ENCODE measurements at places on chromosomes 12 and 14.

DNA sequence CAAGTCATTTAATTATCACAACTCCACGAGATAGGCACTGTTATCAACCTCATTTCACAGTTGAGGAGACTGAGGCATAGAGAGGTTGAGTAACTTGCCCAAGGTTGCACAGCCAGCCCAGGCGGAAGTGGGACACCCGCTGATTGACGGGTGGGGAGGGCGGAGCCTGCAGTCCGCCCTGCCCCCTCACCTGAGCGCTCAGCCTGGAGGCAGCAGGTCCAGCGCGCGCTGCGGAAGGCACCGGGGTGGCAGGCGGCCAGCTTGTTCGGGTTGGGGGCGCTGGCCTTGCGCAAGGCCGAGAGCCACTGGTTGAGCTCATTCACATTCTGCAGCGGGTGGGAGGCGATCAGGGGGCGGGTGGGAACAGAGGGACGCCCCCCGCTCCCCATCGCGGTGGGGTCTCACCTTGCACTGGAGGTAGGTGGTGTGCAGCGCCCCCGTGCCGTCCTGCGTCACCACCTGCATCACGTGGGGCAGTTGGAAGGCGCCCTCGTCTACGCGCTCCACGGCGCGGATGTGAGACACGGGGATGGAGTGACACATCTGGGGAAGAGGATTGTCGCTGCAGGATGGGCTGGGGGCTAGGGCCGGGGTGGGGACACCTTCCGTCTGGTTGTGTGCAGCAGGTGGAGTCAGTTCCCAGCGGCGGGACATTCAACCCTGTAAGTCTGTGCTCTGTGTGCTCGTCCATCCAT, 31.7 kb downstream of the RASAL1 start:
- DNase-seq: peak; percentile 60

GRCh38 chr14:81178063-81178462, 42.7 kb downstream of the GTF2A1 start:
- DNase-seq: no peak

DNA sequence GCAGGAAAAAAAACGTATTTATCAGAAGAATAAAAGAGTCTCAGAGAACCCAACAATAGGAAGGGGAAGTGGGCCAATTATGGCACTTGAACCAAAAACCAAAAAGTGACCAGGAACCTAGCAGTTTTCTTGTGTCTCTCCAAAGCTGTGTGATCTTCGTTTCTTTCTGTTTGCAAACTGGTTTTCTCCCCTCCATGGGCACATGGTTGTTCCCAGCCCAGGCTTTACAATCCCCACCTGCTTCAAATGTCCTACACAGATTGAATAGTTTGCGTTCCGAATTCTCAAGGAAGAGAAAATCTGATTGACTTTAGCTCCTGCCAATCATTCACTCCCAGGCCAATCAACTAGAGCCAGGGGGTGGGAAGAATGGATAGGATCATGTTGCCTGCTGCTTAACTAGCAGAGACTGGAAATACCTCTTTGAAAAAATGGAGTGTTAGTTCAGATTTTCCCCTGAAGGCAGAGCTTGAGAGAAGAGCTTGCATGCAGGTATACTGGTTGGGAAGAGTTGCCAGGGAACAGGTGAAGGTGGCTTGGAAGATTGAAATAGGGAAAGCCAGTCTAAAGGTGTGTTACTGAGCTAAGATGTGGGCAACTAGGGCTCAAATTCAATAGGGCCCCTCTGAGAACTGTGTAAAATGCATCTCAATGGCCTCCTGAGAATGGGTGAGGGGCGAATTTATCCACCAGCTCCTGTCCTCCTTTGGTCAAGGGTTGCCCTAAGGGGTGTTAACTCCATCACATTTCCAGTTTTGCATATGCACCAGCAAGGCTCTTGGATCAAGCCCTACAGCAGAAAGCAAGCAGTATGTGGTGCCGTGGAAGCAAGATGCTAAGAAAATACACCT, 106.4 kb upstream of the SRRM4 start:
- DNase-seq: no peak

GRCh38 chr12:109670731-109671130, 42.9 kb upstream of the FAM222A start:
- no peak for DNase-seq

- DNase-seq: no peak
Observed at GRCh38 chr12:10174986-10175614, 3.2 kb upstream of the OLR1 start.

- no peak for DNase-seq
Observed at GRCh38 chr12:115158816-115159215, 474.8 kb upstream of the TBX3 start.

DNA sequence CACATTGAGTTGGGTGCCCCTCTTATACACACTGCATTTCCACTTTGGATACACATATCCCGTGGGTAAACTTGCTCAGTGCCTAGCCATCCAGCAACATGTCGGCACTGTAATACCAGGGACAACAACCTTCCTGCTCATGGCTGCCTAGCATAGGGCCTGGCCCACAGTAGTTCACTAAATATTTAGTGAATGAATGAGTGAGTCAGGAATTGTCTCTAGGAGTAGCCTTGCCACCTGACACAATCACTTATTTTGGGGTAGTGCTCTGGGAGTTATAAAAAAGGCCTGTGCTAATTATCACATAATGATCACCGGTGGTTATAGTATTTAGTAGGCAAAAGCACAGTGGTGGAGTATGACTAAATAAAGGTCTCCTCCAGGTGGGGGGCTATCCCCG, 8.5 kb upstream of the NUMB start:
- no peak for DNase-seq

DNA sequence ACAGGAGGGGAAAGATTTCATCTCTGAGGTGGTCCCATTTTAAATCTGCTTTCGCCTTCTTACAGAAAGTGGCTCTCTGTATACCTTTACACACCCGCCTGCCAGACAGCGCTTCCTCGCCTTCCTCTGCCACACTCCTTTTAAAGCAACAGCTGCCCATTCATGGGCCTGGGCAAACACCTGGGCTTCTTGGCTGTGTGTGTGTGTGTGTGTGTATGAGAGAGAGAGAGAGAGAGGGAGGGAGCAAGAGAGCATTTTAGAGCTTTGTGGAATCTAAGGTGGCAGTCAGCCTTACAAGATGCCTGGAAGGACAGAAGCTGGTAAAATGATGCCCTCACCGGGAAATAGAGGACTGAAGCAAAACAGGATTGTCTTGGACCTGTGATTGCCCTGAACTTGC, 20.0 kb downstream of the PTHLH start:
- DNase-seq: no peak

DNA sequence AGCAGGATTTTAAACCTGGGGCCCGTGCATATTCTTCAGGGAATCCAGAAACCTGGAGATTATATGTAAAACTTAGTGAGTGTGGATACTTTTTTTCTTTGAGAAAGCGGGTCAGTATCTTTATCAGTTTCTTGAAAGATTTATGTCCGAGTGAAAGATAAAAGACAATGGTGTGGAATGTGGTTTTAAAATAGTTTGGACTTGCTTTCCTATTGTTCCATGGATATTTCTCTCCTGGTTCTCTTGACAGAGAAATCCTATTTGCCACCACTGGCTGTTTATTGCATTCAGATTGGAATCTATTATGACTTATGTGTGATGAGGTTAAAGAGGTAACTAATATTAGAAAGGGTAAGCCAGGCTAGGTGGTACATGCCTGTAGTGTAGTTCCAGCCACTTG, 27.4 kb downstream of the KTN1 start:
- DNase-seq: no peak

DNA sequence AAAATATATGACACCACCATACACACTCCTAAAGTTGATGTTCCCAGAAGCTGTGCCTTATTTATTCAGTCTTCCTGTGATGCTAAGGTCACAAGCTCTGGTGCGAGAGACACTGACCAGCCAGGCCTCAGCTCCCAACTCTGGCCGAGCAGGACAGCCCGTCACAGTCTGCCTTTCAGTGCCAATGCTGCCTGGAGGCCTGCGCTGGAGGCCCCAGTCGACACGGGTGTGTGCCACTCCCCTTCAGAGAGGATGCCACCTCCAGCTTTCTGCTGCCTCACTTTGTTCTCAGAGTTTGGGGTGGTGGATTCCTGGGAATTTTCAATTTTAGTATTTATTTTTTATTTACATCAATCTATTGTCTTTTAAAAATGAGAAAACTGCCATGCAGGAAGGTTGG, 7.3 kb upstream of the PAPLN start:
- no peak for DNase-seq

DNA sequence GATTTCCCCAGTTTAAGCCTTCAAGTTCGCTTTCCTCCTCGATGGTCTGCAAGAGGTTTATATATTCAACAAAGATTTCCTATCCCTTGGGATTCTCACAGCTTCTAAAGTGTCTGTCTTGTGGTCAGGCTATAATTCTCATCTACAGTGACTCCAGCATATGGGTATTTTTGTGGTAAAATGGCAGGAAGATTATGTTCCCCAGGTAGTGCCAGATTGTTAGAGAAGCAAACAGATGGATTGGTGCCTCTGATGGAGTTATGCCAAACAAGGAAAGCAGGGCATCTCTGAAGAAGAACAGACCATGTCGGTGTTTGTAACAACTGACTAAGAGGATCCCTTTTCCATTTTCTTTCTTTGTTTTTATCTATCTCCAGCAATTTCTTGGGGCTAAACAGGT, 5.5 kb upstream of the CCDC175 start:
- no peak for DNase-seq

DNA sequence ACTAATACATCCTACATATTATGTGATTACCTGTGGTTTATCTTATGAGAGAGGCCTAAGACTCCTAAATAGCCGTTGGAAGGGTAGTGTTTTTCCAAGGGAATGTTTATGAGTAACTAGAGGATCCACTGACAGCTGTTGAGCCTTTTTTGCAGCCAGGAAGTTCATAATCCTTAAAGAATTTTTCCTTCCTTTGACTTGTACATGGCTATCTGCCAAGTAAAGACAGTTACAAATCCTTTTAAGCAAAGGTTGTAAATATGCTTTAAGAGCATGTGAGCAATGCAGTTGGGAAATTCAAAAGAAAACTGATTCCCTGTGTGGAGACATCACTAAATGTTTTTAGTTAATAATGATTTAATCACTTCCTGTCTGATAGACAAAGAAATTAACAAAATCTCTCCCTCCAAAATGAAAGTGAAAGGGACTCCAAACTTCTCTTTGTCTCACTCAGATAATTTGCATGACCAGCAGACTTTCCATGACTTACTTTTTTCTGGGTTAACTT, 333.8 kb downstream of the PDZRN4 start:
- DNase-seq: peak; percentile 13

- no peak for DNase-seq
Observed at GRCh38 chr14:36281309-36281708, 39.1 kb downstream of the MBIP start.

DNA sequence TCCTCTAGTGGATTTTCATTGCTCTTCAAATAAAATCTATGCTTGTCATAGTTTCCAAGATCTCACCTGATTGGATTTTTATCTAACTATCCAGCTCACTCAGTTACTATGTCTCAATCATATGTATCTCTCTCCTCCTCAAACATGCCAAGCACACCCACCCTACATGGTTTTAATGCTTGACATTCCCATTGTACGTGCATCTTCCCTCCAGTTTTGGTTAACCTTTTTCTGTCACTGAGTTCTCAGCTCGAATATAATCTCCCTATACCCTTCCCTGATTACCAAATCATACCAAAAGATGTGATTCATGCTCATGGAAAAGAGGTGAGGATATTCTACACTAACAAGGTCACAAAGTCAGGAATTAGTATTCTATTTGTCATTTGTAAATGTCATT, 12.0 kb upstream of the PTPRQ start:
- no peak for DNase-seq

DNA sequence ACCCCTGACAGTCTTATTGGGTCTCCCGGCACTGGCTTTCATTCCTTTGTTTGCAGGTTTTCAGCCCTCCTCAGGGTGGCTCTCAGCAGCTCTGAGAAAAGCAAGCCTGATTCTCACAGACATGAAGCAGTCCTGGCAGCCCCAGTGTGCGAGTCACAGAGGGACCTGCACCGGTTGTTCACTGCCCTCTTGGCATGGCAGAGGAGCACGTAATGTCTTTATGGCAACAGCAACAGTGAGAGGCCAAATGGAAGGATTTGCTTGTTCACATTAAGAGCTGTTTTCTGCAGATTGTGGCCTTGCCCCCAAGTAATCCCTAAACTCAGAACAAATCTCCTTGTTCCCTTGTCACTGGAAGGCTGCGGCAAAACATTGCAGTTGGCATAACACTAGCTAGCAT, 3.4 kb downstream of the KCNA5 start:
- no peak for DNase-seq

GRCh38 chr12:126488806-126489205, 1423.6 kb downstream of the AACS start:
- no peak for DNase-seq

- DNase-seq: no peak
Observed at GRCh38 chr12:42296503-42297109, 29.3 kb downstream of the ZCRB1 start.

GRCh38 chr12:67751381-67751928, 102.9 kb downstream of the DYRK2 start:
- no peak for DNase-seq

DNA sequence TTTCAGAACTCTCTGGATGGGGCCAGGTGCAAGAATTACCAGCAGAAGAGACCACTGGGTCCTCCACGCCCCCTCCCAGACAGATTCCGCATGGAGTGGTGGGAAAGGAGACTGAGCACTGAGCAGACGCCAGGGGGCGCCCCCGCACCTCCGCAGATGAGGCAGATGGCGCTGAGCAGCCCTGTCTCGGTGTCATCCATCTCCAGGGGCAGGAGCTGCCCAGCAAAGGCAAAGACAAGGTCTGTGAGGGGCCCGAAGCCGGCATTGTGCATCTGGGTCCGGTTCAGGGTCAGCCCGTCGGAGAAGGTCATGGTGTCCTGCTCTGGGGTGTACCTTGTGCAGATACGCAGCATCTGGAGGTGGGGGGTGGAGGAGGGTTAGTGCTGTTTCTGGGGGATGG, 6.3 kb upstream of the ITGB7 start:
- peak; percentile 83 for DNase-seq

DNA sequence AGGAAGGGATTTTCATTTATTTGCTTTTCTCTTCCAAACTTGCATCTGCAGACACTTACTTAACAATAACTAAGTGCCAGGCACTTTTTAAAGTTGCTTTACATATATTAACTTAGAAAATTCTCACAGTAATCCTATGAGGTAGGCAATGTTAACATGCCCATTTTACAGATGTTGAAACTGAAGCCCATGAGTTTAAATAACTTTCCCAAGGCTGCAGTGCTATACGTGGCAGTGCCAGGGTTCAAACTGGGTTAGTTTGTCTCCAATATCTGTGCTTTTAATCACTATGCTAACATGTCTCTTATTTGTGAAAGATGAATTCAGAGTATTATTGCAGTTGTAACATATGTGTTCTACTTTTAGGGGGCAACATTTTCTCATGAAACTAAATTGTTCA, 29.9 kb downstream of the PUS7L start:
- no peak for DNase-seq

GRCh38 chr14:93566065-93566693, 135.4 kb downstream of the UNC79 start:
- DNase-seq: no peak

DNA sequence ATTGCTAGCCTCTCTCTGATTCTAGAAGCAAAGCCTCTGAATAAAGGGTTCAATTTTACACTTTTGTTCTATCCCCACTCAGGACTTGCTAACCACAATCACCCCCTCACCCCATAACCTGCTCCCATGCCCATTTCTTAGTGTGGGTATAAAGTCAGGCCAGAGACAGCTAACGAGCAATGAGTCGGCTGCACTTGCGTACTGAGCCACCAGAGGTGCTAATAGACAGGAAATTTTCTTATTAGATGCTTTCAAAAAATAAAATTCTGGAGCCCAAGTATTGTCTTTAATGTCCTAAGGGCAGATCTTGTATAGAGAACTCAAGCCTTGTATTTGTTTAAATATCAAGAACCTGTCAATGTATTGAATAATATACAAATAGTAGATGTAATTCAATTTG, 256.9 kb downstream of the SYT1 start:
- no peak for DNase-seq
